ENCODE measurements at places on chromosomes 16 and 17.

- no peak for DNase-seq
Measured at GRCh38 chr17:37841232-37841631, 83.0 kb upstream of the TBC1D3K start.

DNA sequence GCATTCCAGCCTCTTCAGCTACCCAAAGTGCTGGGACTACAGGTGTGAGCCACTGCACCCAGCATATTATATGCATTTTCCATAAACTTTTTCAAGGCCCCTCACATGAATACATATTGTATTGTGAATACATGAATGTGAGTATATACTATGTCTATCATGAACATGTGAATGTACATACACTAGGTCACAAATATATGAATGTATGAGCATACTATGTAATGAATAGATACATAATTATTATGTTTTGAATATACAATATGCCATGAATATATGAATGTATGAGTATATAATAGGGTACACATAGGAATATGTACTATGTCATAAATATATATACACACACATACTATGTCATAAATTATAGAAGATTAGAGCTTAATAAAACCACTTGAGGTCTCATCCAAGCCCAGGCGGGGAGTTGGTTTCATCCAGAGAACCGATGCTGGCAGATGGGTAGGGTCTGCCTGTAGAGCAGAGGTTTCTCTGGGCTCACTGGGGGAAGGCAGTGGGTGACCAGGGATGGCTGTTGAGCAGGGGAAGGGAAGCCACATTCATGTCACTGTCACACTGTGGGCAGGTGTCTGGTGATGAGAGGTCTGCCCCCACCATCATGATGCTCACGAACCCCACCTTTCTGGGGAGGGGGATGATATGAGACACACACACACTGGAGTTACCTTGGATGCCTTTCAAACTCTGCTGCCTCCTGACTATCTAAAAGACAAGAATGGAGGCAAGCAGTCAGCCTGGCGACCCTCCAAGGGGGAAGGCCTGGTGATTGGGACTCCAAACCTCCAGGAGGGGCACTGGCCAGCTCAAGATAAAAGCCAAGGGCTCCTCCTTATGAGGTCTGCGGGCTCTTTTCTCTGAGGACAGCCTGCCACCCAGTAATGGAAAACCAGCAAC, 7.3 kb downstream of the C16orf95 start:
- DNase-seq, result no peak

DNA sequence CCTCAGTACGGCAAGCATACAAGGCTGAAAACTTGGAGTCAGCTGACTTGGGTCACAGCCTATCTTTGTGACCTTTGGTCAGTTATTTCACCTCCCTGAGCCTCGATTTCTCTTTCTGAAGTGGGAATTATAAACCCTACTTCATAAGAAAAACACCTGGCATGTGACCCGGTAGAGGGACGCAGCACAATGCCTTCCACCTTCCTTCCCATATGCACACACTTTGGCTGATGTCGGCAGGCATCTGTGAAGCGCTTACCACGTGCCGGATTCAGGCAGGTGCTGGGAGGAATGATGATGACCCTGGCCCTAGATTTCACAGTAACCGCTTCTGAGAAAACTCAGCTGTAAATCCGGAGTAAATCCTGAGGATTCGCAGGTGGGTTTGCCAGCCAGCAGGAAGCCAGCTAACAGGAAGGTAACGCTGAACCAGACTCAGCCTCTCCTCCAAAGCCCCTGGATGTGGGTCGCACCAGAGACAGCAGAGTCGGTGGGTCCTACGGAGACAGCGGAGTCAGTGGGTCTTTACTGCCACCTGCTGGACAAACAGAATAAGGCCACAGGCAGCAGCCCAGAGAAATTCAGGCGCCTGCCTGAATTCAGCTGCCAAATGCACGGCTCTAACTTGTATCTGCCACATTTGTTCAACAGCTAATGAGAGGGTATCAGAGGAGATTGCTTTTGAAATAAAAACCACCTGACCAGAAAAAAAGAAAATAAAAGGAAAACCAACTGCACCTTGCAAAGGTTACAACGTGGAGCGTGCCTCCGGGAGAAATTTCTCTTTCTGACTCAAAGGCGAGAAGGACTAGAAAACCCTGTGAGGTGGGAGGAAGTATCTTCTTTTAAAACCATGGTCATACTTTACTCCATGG, 16.6 kb downstream of the COPRS start:
- DNase-seq, result peak; percentile 72

DNA sequence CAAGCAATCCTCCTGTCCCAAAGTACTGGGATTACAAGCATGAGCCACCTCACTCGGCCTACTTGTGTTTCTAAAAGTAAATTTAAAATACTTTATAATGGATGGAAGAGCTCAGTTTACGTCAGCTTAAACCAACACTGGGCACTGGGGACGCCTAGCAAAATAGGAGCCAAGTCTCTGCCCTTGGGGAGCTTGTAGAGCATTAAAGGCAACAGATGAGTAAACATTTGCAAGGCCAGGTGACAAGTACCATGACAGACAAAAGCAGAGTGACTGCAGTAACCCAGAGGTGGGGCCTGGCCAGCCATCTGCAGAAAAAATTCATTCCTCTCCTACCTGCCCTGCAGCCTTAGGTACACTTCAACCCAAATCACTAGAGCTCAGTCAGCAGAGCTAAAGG, 12.1 kb upstream of the NLK start:
- DNase-seq, result no peak

GRCh38 chr17:78665952-78666920, 89.0 kb upstream of the DNAH17 start:
- DNase-seq, result peak; percentile 68

GRCh38 chr16:56388209-56388608, 37.1 kb downstream of the AMFR start:
- DNase-seq, result no peak

- DNase-seq, result no peak
Measured at GRCh38 chr16:81231014-81231413, 7.5 kb upstream of the BCO1 start.

GRCh38 chr17:4175921-4176807, 33.2 kb downstream of the CYB5D2 start:
- no peak for DNase-seq
